ENCODE measurements at places on chromosomes 16 and 17. TPM values are rescaled to one million over a fixed set of nuclear protein-coding genes. Genes with fewer than 3 reads are reported as not detected.

The EVPL gene
- not detected for total RNA-seq

The SLX4 gene
- 8.0 TPM for total RNA-seq

The PFAS gene
- total RNA-seq = 71.7 TPM

The G6PC1 gene
- total RNA-seq = under 0.01 TPM

The CDRT4 gene
- 0.67 TPM for total RNA-seq

The MYL11 gene
- total RNA-seq = not detected

The CFAP52 gene
- not detected for total RNA-seq

All from melanocyte of skin (primary cell).